ENCODE measurements at places on chromosomes 3 and 15. TPM values are rescaled to one million over a fixed set of nuclear protein-coding genes. Genes with fewer than 3 reads are reported as not detected.

The TRH gene
- 0.63 TPM for polyA plus RNA-seq

The TICRR gene
- polyA plus RNA-seq: 12.3 TPM

The MORC1 gene
- polyA plus RNA-seq: 0.57 TPM

The MYZAP gene
- 3.0 TPM for polyA plus RNA-seq

The MST1R gene
- polyA plus RNA-seq: 1.7 TPM

The HESX1 gene
- 3.6 TPM for polyA plus RNA-seq

The CDCP1 gene
- 1.1 TPM for polyA plus RNA-seq

The ABI3BP gene
- polyA plus RNA-seq: 22.0 TPM

The ATP2B2 gene
- polyA plus RNA-seq: 0.58 TPM

The DNASE1L3 gene
- 2.4 TPM for polyA plus RNA-seq

The C3orf80 gene
- 0.30 TPM for polyA plus RNA-seq

Data from renal cortex interstitium (tissue), 15 donors.